Activated CD8-positive, alpha-beta T cell treated with anti-CD3 and anti-CD28 coated beads for 36 hours (primary cell): ENCODE measurements at places on chromosomes 3 and 15.

DNA sequence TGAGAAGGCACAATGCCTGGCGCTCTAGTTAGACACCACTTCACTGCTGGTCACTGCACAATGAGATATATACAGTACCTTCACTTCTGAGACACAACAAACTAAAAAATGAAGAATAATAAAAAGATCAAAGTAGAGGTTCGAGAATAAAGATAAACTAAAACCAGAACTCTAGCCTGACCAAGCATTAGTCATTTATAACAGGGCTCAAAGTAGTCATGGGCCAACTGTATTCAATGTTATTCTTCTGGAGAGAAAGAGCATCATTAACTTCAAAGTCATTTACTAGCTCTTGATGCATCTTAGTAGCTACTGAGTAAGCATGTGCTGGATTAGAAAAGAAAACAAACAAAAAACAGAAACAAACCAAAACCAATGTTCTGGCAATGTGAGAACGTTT is 145.2 kb downstream of the SSR3 start:
- no peak for DNase-seq

- no peak for DNase-seq
Measured at GRCh38 chr3:141015481-141015880, 35.7 kb upstream of the SPSB4 start.

GRCh38 chr3:32888739-32889138 is 62.7 kb upstream of the CCR4 start:
- DNase-seq, result no peak

DNA sequence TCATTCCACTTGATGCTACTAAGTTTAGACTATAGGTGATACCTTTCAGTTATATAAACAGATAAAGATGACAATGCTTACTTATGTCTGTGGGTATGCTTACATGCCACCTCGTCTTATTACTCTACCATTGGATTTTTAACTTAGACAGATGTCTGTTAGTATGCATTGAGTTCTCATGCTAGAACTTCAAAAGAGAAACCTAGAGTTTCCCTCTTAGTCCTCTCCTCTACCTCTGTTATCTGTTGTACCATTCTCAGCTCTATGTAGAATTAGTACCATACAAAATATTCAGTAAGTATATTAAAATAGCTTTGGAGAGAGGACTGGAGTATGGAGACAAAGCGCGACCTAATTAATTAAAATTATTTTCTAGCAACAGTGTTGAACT is 111.3 kb downstream of the BBX start:
- DNase-seq, result no peak

- DNase-seq, result no peak
Measured at GRCh38 chr3:134144694-134145093, 106.0 kb downstream of the RYK start.

GRCh38 chr3:132117642-132118041 is 82.8 kb upstream of the CPNE4 start:
- DNase-seq, result no peak

DNA sequence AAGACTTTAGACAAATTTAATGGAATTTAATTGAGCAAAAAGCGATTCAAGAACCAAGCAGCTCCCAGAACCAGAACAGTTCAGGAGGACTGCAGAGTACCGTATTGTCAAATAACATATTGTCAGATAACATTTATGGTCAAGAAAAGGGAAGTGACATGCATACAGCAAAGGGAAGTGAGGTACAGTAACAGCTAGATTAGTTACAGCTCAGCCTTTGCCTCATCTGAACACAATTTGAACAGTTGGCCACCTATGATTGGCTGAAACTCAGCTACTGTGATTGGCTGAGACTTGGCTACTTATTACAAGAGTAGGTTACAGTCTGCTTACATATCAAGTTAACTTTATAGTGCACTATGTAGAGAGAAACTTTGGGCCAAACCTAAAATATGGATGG is 21.9 kb downstream of the ZFAND6 start:
- DNase-seq, result peak; percentile 5

DNA sequence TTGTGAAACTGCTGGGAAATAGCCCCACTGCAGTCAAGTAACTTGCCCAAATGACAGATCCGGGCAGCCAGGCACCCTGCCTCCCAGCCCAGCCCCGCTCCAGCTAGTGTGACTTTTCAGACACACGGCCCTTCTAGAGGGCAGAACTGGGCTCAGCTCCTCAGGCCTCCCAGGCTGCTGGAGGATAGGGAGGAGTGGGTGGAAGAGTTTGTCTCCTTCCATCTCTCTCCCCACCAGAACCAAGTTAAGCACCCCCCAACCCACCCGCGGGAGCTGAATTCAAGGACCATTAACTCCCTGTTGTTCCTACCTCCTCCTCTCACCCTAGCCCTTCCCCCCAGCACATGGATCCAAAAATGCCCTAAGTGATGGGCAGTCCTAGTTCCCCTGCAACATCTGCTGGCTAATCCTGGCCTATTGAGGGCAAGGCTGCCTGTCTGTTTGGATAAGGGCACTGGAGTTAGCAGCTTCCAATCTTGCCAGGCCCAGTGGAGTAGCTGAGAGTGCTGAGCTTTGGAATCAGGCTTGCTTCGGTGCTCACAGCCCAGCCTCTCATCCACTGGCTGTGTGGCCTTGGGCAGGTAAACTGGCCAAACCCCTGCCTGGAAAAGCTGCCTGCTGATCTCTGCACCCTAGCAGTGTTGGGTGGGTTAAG is 3.1 kb downstream of the CCDC33 start:
- no peak for DNase-seq

- no peak for DNase-seq
Measured at GRCh38 chr3:145807990-145808389, 353.0 kb downstream of the PLOD2 start.

- DNase-seq, result no peak
Measured at GRCh38 chr3:144034715-144035290, 63.2 kb downstream of the DIPK2A start.

- DNase-seq, result no peak
Measured at GRCh38 chr3:183264268-183264667, 11.2 kb downstream of the B3GNT5 start.

- no peak for DNase-seq
Measured at GRCh38 chr3:80233576-80233975, 465.8 kb upstream of the ROBO1 start.

GRCh38 chr3:102230057-102230456 is 204.8 kb upstream of the ZPLD1 start:
- DNase-seq, result no peak

DNA sequence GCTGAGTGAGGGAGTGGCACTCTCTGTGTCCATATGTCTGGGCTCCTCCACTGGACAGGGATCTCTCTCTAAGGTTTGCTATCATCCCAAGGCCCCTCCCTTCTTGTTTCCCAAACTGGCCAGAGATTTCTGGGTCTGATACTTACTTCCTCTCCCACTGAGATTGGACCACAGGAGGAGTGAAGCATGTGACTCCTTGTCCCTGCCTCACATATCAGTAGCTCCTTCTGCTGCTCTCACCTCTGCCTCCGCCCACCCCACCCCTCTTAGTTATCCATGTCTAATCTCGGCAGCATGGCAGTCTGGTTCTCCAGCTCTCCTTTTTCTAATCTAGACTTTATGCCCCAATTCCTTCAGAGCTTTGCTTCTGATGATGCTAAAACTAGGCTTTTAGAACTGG is 223.1 kb downstream of the RPLP1 start:
- DNase-seq, result no peak

- DNase-seq, result no peak
Measured at GRCh38 chr3:127070776-127071175, 87.9 kb downstream of the PLXNA1 start.

- no peak for DNase-seq
Measured at GRCh38 chr15:52113235-52113634, 660 bp upstream of the BCL2L10 start.

DNA sequence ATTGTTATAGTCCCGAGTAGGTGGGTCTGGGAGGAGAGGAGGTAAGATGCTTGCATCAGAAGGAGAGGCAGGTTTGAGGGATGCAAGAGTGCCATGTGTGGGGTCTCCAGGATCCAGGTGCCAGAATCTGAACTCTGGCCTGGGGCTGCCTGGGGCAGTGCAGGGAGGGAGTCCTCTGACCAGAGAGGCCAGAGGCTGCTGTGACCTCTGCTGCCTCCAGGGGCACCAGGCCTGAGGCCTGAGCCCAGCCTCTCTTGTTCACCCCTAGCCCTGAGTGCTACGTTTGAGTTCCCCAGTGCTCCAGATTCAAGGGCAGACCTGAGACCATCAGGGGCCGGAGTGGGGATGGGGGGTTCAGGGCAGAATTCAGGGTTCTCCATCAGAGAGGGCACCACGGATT is 7.4 kb downstream of the SLC38A3 start:
- no peak for DNase-seq
